NCI-H526 treated with DMSO at 0.1 percent for 48 hours (cell line): ENCODE measurements at places on chromosomes 11 and 22.

DNA sequence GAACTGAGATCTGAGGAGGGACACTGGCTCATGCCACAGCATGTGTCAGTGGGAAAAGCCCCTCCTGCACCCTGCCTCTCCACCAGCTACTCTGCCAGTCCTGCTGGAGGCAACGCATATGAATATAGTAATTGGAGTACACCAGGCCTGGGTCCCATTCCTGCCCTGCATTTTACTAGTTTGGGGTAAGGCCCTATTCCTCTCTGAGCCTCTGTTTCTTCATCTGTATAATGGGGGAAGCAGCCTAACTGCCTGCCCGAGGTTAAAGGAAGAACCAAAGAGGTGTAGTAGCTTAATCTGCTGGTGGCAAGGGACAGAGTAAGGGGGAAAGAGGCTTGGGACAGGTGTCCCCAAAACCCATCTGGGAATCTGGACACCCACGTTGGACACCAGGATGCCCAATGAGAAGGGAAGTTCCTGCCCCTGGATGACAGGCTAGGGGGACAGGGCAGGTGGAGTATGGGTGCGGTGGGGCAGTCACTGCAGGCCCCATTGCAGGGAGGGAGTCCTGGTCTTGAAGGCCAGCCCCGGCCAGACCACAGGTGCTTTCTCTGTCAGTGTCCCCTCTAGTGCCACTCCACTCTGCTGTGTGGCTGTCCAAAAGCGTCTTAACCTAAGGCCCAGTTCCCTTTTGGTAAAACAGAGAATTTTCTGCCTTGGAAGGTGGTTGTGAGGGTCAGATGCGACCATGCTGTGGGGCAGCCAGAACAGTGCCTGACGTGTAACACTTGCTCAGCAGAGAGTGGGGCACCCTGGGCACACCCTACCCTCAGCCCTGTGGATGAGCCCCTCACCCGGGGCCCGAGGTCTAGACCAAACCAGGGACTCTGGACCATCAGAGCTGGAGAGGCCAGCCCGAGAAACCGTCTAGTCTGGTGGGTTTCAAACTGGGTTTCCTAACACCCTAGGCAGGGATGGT, 11.5 kb downstream of the TSKU start:
- DNase-seq: no peak

- no peak for DNase-seq
Observed at GRCh38 chr11:117456027-117456720, 128.5 kb downstream of the CEP164 start.

DNA sequence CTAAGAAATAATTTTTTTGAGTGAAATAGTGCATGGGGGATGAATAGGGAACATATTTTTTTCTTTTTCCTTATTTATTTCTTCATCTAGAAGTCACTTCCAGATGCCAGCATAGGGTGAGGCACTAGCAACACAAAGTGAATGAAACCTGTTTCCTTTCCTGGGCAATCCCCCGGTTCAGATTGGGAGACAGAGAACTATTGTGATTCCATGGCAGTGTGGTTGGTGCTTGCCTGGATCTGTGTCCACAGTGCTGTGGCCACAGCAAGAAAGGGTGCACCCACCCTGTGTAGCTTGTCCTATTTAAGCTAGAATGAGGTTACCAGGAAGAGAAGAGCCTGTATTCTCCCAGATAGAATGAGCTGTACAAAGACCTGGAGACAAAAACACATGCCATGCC, 57.6 kb downstream of the SLC5A1 start:
- no peak for DNase-seq

GRCh38 chr11:72018171-72018570, 19.5 kb downstream of the IL18BP start:
- no peak for DNase-seq

- DNase-seq: no peak
Observed at GRCh38 chr22:32776802-32777201, 24.7 kb upstream of the TIMP3 start.
